D721Med (cell line): ENCODE measurements at places on chromosomes 7 and 10.

DNA sequence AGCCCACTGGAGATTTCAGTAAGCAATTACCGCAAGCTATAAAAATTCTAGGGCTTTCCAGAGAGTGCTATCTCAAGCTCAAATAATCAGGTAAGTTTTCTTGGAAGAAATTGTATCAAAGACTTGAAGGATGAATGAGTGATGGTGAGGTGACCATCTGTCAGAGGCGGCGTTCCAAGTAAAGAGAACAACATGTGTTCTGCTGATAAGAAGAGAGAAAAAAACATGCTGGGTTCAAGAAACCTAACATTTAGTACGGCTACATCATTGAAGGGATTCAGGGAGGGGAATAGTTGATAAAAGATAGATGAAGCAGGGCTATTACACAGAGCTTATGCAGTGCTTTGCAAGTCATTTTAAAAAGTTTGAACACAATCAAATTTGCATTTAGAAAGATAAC lies 100.7 kb downstream of the GNAI1 start:
- no peak for DNase-seq

- DNase-seq = peak; percentile 75
These were observed 24.3 kb downstream of the DDIT4 start for GRCh38 chr10:72297805-72298591.

DNA sequence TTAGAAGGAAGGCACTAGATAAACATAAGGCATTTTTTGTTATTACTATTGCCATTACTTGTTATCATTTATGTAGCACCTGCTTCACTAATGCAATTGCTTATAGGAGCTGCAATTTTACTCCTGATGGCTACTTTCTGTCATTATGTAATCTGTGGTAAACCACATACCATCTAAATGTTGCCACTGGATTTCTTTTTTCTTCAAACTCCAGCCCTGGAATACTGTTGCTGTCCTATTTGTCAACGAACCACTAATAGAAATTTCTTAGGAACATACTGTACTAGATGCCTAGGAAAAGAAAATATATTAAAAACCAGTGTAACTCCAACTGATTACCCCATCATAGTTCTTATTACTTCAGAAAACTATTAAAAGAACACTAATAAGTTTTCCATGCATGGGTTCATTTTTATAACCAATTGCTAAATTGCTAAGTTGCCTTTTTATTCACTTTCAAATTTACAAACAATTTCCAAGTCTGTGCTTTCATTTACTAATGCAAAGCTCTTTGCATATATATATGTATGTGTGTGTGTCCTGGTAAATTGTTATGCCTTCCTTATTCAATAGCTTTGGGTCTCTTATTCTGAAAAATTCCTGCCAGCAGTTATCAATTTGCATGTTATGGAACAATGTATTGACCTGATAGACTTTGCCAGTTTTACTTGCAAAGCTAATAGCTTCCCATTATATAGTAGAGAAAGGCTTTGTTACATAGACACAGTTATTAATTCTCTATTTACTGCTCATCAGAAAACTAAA lies 287.4 kb downstream of the EXOC4 start:
- DNase-seq = no peak

- DNase-seq = no peak
These were observed 26.0 kb downstream of the CYTH3 start for GRCh38 chr7:6246251-6246917.

DNA sequence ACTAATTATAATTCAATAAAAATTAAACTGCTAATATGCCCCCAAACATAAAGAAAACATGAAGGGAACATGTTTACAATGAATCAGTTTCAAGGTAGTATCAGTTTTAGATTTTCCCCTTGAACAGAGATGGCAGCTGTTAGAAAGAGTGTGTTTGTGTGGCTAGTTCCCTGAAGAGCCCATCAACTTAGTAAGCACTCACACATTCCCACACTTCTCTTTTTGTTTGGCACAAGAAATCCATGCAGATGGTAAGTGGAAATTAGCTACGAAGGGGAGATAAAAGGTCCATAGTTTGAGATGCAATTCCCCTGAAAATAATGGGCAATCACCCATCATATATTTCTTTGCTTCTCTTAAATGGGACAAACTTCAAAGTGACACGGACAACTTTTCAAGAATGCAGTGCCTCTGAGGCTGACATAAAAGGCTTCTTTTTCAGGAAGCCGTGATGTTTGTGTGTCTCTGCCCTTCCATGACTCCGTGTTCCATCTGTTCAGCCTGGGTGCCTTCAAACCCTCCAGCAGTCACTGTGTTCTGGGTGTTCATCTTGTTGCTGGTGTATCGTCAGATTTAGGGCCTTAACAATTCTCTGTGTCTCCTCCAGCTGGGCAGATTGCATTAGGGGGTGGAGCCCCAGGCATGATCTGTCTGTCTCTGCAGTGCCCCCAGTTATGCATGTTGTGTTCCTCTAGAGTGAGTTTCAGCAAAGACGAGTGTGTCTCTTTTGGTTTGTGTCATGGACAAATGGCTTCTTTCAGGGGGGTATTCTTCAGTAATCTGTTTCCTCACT lies 259.5 kb upstream of the NPY start:
- no peak for DNase-seq

GRCh38 chr7:682810-683209 lies 43.7 kb upstream of the DNAAF5 start:
- no peak for DNase-seq

DNA sequence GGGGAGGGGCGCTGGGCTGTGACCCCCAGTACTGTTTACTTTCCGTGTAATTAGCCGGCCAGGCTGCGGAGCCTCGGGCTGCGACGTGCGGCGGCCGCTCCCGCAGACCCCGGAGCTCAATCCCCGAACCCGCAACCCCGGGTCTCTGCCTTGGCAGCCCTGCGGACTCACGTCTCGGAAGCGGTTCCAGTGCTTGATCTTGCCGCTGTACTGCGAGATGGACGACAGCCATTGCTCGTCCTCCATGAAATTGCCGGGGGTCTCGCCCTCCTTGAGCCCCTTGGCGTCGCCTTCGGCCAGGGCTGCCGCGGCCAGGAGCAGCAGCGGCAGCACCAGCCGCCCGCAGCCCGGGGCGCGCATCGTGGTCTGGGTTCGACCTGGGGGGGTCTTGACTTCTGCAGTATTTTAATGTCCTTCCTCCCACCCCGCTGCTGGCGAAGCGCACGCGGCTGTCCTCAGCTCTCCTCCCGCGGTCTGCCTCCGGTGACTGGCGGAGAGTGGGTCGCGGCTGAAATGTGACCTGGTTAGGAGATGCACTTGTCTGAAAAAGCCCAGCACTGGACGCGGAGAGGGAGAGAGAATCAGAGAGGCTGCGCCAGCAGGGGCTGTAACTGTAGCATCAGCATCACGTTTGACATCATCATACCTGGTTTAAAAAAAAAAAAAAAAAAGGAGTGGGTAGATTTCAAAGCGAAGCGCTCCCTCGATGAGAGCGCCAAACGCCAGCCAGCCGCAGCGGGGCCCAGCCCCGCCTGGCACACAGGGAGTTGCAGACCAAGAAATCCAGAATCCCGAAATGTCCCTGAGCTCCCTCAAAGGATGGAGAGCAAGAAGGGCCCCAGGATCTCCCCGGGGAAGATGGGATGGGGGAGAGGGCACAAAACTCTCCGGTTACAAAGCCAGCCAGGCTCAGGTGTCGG lies at the start of gene SPOCK2:
Gene SPOCK2, minus strand, starts transcription at position 583 of the 920 bp plus-strand sequence. Its CDS starts 223 bp downstream, at position 360.
- no peak for DNase-seq

GRCh38 chr10:31642281-31642680 lies 286.4 kb downstream of the ARHGAP12 start:
- DNase-seq = no peak

GRCh38 chr10:111656066-111656465 lies 527.5 kb downstream of the GPAM start:
- DNase-seq = no peak

DNA sequence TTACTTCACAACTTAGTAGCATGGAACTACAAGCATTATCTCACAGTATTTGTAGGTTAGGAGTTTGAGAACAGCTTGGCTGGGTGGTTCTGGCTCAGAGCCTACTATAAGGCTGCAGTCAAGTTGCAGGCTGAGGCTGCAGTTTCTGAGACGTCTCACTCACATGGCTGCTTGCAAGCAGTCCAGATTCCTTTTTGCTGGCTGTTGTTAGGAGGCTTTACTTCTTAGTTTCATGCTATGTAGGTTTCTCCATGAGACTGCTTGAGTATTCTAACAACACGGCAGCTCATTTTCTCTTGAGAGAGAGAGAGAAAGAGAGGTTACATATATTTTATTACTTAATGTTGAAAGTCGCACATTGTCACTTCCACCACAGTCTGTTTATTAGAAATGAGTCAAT lies 1073.9 kb downstream of the NXPH1 start:
- DNase-seq = no peak

DNA sequence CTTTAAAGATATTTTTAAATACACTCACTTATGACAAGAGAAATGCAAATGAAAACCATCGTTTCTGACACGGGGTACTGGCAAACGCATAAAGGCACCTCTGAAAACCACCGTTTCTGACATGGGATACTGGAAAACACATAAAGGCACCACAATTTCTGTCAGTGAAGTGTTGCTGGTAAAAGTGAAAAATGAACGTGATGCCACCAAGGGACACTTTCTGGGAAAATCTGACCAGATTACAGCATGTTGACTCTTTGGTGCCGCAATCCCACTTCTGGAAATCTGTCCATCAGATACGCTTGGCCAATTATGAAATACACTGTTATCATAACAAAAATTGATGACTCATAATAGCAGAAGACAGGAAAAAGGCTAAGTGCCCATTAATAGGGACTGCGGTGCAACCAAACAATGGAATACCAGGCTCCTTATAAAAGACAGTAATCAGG lies 131.7 kb downstream of the ZMYND11 start:
- no peak for DNase-seq

- DNase-seq = no peak
These were observed 90.3 kb downstream of the TRRAP start for GRCh38 chr7:98968621-98969020.

GRCh38 chr10:126455766-126456405 lies 67.6 kb upstream of the ADAM12 start:
- no peak for DNase-seq

- no peak for DNase-seq
These were observed 320.7 kb downstream of the HGF start for GRCh38 chr7:81449105-81449504.

DNA sequence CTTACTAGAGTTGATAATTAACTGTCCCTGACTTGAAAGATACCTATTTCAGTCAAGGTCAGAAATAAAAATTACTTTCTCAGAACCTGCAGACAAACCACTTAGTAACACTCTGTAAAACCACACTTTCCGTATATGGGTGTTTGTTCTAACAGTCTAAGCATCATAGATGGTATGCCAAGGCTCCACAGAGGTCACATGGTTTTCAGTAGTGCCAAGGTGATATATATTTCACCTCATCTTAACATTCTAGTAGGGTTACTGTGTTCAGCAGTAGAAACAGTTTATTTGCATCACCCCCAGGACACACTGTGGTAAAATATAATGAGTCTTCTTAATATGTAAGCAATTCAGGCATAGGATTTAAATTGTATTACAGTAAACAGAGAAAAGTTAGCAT lies 61.5 kb downstream of the KCND2 start:
- DNase-seq = no peak
